ENCODE measurements at places on chromosomes 2 and 18.
A peak's percentile ranks its signal among the peaks of the same experiment; 100 is the strongest.

DNA sequence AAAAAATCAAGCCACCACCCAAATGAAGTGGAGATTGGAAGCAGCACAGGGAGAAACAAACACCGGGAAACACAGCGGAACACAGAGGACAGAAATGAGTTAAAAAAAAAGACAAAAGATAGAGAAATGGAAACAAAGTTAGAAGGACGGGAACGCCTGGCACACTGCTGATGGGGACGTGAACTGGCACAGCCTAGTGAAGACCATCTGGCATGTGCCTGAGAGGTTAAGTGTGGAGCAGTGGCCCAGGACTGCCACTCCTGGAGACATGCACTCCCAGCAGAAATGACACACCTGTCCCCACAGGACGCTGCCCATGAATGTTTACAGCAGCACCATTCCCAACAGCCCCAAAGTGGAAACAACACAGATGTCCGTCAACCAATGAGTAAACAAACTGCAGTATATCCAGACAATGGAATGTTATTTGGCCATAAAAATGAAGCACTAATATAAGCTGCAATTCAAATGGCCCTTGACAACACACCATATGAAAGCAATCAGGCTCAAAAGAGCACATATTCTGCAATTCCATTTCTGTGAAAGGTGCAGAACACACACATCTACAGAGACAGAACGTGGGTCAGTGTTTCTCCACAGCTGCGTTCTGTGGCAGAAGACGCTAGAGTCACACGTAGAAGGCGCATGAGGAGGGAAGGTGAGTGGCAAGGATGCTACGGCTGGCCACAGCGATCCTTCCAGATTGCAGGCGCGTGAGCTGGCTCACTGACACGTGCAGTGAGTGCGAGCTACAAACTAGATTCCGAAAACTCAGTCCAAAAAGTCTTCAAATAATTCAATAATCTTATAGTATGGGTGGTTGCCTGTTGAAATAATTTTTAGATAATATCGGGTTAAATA lies 24.6 kb downstream of the THAP4 start:
- no peak for DNase-seq

DNA sequence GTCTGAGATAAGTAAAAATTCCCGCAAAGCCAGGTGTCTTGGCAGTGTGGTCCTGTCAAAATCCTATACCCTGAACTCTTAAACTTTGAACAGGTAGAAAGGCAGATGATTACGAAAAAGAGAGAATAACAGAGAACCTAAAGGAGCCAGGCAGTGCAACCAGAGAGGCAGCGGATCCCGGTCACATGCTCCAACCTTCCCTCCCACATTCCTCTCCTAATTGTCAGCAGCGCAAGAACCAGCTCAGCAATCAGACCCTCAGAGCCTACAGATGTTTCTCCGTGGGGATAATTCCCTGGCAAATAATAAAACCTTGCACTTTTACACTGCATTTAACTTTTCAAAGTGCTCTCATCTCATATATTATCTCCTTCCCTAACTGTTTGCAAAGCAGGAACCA lies 124.8 kb downstream of the EPHA4 start:
- DNase-seq: peak; percentile 41

DNA sequence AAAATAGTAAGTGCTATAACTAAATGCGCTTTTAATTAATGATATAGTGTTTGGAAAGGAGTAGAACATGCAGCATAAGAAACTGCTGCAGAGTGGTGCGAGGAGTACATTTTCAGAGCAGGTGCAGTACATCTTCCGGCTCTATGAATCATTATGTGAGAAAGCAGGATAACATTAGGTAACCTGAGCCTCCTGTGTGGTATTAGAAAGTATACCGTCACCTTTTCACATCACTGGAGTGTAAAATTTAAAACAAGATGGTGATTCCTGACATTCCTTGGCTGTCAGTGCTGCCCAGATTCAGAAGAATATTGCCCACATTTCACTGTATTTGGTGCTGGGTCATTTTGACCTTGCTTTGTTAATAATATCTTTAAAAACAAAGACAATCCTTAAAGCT lies 7.8 kb upstream of the DYNC2LI1 start:
- no peak for DNase-seq

- peak; percentile 32 for DNase-seq
Observed at GRCh38 chr2:84846741-84847142, 34.1 kb downstream of the TRABD2A start.

GRCh38 chr2:217208867-217209266 lies 349.0 kb upstream of the TNP1 start:
- DNase-seq: no peak

- no peak for DNase-seq
Observed at GRCh38 chr2:17319090-17319489, 199.2 kb downstream of the RAD51AP2 start.

DNA sequence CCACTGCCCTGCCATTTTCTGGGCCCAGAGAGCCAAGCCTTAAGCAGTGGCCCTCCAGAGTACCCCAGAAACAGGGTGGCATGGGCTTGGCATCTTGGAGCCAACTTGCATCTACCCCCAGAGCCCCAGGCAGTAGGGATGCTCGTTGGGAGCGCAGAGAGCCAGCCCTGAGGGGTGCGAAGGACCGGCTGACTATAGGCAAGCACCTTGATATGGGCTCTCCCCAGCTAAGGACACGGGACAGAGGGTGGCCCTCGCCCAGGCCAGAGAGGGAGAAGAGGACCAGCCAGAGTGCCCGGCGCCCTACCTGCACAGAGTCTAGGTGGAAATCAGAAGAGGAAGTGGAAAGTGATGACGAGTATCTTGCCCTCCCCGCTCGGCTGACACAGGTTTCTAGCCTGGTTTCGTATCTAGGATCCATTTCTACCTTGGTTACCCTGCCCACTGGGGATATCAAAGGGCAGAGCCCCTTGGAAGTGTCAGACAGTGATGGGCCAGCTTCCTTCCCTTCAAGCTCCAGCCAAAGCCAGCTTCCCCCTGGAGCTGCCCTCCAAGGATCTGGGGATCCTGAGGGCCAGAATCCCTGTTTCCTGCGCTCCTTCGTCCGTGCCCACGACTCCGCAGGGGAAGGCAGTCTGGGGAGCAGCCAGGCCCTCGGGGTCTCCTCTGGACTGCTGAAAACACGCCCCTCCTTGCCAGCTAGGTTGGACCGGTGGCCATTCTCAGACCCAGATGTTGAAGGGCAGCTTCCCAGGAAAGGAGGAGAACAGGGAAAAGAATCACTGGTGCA lies 16.2 kb downstream of the CEP68 start:
- no peak for DNase-seq

- peak; percentile 17 for DNase-seq
Observed at GRCh38 chr2:119028327-119029174, 86.6 kb downstream of the MARCO start.

GRCh38 chr2:112690853-112691401 lies 29.9 kb upstream of the NT5DC4 start:
- peak; percentile 17 for DNase-seq

GRCh38 chr18:13464432-13465123 lies 246.0 kb downstream of the LDLRAD4 start:
- no peak for DNase-seq

DNA sequence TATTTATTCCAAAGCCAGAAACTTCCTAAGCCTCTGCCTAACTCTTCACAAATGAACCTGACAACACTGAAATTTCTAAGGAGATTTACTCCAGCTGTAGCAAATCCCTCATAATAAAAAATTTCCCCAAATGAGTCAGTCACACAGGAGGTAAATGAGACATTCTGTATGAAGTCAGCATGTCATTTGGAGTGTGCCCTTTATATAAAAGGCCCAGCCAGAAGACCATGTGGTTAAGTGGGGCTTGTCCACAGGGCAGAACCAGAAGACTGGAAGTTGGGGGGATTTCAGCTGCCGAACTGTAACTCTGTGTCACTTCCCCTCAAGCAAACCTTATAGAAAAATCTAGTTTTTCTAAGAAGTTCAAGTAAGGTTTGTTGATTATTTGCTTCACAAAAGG lies 30.2 kb downstream of the NRP2 start:
- peak; percentile 79 for DNase-seq

DNA sequence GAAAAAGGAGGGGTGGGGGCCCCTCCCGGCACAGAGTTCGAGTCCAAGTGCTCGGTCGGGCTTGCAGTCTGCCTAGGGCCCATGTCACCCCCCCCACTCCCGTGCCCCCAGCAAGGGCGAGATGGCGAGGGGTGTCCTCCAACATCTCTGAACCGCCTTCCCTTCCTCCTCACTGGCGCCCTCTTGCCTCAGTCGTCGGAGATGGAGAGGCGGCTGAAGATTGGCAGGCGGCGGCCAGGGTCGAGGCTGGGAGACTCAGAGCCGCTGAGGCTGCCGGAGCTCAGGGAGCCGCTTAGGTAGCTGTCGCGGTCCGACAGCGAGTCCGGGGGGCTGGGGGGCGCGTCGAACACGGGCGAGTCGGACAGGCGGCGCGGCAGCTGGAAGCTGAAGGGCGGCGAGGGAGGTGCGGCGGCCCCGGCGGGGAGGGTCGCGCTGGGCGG lies 2.3 kb downstream of the ZFP36L2 start:
- peak; percentile 84 for DNase-seq

DNA sequence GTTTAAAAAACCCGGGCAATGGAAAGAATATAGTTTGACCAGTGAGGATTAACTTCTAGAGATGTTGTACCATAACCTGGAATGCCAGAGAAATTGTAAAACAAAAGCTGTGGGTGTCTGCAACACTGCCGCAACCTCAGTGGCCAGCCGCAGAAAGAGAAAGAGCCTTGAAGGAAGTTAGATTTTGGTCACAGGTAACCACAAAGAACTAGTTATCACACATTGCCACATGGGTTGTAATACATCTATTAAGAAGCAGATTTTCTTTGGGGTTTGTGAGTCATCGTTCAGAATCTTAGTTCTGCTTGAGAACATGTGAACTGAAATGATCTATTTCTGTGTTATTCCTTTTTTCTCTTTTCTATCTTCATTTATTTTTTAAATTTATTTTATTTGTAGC lies 222.9 kb upstream of the AGAP1 start:
- peak; percentile 78 for DNase-seq

DNA sequence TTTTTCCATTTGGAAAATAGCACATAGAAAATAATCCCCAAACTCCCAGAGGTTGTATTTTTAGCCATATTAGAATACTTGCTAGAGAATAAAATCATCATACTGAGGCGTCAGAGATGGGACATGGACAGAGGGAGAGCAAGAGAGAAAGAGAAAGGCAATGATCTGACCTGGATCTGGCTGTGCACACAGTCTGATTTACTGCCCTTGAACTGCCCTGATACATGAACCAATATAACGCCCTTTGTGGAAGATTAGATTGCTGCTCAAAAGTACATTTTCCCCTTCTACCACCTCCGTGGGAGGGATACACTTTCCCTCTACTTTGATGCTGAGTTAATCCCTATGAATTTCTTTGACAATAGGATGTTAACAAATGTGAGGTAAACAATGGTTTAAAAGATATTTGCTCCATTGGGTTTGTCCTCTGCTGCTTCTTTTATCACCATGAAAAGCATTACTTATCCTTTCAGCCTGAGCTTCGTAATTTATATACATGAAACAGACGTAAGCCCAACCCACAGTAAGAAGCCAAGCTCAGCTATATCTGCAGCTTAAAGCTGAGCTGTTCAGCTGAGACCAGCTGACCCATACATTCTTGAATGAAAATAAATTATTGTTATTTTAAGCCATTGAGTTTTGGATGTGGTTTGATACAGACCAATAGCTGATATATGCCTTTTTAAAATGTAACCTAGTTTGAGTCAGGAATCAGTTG lies 1664.6 kb upstream of the CELF4 start:
- DNase-seq: no peak

DNA sequence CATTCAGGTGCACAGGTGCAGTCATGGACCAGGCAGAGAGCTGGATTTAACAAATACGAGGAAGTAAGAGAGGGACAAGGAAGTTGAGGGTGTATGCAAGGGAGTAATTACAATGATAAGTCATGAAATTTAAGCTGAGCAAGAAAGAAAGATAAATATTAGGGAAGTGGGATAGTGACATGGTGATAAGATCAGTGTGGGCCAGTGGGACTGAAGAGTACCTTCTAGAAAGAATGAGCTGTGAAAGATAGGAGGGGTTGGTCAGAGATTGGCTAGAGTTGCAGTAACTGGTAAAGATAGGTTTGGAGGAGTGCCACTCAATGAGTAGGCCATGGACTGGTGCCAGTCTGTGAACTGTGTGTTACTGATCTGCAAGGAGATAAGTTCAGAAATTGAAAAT lies 200.8 kb upstream of the SIX3 start:
- DNase-seq: no peak

GRCh38 chr18:6406910-6407470 lies 7.7 kb downstream of the L3MBTL4 start:
- no peak for DNase-seq

- peak; percentile 32 for DNase-seq
Observed at GRCh38 chr2:176395273-176395854, 126.1 kb downstream of the MTX2 start.

DNA sequence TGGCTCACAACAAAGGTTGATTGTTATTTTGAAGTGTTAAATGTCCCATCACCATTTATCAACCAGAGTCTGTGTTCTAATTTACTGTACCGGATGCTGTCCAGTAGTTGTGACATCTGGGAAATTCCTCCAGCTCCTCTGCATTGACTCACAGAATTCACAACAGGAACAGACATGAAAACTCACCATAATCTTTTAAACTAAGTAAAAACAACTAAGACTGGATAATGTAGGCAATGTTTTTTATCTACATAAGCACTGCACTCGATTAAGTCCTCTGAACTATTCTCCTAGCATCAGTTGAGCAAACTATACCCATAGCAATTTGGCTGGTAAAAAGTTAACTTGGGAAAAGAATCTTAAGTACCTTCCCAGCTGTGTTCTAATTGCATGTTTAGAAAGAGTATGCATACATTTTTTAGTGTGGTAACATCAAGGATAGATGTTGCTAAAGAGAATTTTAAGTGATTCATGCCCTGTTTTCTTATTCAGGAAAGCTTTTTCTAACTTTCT lies 42.9 kb upstream of the MYO1B start:
- peak; percentile 82 for DNase-seq

DNA sequence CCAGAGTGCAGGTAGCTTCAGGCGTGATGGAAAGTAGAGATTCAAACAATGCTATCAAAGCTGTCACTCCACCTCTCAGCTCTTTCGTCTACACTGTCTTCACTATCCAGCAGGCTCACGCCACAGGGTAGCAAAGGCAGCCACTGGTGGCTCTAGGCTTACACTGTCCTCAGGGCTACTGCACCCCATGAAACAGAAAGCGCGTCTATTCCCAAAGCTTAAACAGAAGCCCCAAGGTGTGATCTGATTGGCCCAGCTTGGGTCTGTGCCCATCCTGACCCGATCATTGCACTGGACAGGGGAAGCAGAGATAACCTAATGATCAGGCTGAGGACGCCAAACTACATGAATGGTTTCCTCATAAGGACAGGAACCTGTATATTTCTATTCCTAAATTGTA lies 100.1 kb downstream of the PDCL3 start:
- DNase-seq: no peak

- peak; percentile 92 for DNase-seq
Observed at GRCh38 chr2:108593547-108594098, 59.4 kb downstream of the LIMS1 start.

GRCh38 chr2:11416186-11416585 lies 49.8 kb downstream of the E2F6 start:
- DNase-seq: peak; percentile 42

GRCh38 chr2:199395311-199395710 lies 62.4 kb downstream of the SATB2 start:
- no peak for DNase-seq

GRCh38 chr2:166170356-166170755 lies 42.5 kb upstream of the SCN1A start:
- no peak for DNase-seq

Measured in fibroblast of skin of right quadriceps (primary cell).